ENCODE measurements at places on chromosomes 12 and 14.
A peak's percentile ranks its signal among the peaks of the same experiment; 100 is the strongest.

DNA sequence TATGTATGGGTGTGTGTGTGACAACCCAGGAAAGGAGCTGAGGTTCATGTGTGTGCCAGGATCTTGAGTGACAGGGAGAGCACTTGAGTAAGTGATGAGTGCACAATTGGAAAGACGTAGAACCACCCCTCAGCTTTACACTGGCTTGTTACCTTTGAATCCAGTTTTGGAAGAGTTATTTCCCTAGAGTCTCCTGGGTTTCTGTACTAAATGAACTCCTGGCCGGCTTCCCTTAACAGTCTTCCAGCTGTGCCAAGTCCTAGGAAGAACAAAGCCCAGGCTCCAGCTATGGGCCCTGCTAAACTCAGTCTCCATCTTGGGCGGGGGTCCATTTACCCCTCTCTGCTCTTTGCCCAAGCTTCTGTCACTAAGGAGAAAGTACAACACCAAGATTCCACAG is 19.7 kb upstream of the NR1H4 start:
- DNase-seq = no peak

DNA sequence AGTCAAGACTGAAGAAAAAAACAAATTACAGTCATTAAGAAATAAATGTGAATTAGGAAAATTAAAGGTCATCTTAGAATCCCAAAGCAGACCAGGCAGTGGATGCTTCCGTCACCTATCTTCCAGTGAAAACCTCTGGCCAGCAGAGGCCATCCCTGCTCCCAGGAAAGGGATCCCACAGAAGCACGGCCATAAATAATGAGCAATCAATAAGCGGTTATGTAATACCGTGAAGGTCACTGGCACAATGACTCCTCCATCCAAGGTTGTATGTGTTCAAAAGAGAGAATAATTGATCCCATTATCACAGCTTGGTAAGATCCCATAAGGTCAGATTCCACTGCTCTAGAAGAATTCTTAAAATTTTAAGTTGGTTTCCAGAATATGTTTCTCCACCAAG is 85.7 kb downstream of the PPP2R5E start:
- no peak for DNase-seq

- DNase-seq = no peak
Observed at GRCh38 chr12:21780786-21781185, 6.3 kb upstream of the KCNJ8 start.

GRCh38 chr12:122740351-122740750 is 9.7 kb upstream of the HCAR1 start:
- DNase-seq = no peak

- DNase-seq = no peak
Observed at GRCh38 chr12:33437598-33437997, 2.0 kb downstream of the SYT10 start.

DNA sequence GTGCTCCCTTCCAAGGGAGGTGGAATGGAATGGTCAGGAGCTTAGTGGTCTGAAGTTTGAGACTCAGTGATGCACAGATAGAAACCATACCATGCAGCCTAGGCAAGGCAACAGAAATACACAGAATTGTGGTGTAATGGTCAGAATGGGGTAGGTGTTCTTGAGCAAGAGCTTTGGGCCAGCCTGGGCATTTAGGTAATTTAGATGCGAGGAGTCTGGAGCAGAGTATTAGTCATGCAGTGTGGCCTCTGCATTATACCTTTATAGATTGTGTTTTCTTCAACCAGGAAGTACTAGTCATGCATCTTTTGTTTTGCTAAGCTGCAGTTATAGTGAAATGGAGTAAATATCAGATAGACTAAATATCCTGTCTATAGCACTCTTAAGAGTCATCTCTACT is 118.3 kb downstream of the DAAM1 start:
- DNase-seq = no peak

DNA sequence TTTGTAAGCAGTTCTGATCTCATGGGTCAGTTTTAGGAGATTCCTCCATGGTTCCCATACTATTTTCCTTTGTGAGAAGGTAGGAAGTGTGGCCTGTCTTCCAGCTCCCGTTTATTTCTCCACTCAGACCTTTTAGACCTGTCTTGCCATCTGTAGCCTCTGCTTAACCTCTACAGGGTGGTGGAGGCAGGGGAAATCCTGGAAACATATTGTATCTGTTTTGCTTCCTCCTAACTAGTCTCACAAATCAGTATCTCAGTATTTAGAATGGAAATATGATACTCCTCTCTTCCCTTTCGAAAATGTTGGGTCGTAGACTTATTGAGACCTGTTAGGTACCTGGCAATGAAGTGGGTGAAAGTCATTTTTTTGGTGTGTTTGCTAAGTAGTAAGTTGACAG is 399.4 kb upstream of the RGS6 start:
- DNase-seq = no peak

DNA sequence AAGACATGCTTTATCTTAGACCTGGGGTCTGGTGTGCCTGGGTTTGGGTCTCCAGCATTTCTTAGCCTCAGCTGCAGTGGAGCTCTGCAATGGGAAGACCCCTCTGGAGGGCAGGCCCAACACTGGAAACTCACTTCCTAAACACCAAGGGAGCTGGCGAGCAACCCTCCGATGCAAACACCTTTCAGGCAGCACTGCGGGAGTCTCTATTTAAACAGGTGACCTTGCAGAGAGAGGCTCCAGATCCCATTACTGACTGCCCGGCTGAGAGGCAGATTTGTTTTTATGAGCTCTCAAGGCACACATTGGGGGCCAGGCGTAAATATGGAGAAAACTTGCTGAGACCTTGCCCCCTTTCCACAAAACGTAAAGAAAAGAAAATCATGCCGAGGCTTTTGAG is 195.5 kb downstream of the PAX9 start:
- DNase-seq = peak; percentile 84

DNA sequence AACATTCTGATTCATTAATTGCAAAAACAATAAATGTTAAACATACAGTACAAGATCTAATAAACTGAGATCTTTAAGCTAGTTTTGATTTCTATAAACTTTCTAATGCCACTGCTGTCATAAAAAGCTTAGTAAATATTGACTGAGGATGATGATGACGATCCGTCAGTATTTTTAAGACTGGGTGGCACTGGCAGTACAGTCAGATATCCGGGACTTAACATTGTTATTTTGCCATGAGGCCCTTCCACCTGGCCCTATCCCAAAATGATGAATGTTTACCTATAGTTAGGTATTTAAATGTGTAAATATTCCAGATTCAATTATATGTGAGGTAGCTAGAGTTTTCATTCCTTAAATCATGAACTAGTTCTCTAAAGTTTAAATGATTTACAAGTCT is 158.5 kb downstream of the FOXA1 start:
- peak; percentile 17 for DNase-seq

DNA sequence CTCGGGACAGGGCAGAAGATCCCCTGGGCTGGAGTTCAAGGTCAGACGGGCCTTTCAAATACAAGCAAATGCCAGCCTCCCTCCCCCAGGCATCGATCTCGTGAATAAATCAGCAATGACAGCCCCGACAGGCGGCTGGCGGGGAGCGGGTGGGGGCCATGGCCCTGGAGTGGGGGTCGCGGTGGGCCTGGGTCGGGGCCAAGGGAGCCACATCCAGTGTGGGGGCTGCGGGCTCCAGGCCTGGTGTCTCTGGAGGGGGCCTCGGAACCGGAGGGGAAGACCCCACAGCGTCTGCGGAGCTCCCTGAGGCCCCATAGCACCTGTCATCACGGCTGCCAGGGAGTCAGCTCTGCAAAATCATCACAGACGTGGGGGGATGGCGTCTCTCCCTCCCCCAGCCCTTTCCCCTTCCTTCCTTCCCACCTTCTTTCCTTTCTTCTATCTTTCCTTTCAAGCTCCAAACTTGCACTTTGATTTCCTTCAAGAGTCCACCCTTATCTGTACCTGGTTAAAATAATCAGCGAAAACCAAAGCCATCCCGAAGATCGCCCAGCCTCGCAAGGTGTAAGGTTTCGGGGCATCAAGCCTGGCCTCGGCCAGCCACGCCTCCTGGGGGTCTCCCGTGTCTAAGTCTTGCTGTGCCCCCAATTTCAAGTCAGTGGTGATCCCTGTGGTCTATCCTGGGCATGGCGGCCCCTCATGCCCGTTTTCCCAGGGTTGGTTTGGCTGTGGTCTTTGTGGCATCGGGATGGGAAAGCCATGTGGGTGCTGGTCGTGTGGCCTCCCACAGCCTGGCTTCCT is 92.1 kb downstream of the NOC4L start:
- DNase-seq = no peak

GRCh38 chr12:81088221-81088620 is 10.3 kb downstream of the ACSS3 start:
- no peak for DNase-seq

GRCh38 chr14:93081876-93082570 is 33.7 kb downstream of the ITPK1 start:
- DNase-seq = no peak

DNA sequence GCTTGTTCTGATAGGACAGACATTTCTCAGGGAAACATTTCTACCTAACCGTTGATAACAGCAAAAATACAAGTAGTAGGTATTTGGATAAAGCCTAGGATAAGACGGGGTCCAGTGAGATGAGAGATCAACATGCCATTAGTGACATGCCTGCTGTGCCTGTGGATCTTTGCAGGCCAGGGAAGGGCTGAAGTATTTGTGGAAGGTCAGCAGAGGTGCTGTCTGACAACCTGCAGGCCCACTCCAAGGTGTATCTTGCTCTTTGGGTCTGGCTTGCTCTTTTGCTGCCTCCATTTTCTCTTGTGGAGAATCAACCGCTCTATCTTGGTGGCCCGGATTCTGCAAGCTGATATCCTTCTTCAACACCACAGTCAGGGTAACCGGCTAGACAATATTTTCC is 46.7 kb downstream of the MSRB3 start:
- DNase-seq = no peak

GRCh38 chr12:6765634-6766581 is at the start of gene PTMS:
Gene PTMS, plus strand, starts transcription at chr12:6766363. Its CDS starts 343 bp downstream, at chr12:6766706.
- peak; percentile 97 for DNase-seq

GRCh38 chr14:75906680-75907280 is 75.0 kb downstream of the TGFB3 start:
- peak; percentile 49 for DNase-seq

GRCh38 chr12:8844665-8845064 is 22.2 kb downstream of the A2ML1 start:
- DNase-seq = no peak

GRCh38 chr14:50475460-50475859 is 56.9 kb downstream of the MAP4K5 start:
- peak; percentile 6 for DNase-seq

DNA sequence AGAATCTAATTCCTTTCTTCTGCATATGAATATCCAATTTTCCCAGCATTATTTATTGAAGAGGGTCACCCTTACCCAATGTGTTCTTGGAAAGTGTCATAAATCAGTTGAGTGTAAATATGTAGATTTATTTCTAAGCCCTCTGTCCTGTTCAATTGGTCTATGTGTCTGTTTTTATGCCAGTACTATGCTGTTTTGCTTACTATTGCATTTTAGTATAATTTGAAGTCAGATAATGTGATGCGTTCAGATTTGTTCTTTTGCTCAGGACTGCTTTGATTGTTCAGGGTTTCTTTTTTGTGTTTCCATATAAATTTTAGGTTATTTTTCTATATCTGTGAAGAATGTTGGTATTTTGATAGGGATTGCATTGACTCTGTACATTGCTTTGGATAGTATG is 420.4 kb upstream of the MIS18BP1 start:
- DNase-seq = no peak

Data from NCI-H345 (cell line).